ENCODE measurements at places on chromosomes 7 and 10.

GRCh38 chr7:22375359-22376048, 18.6 kb upstream of the RAPGEF5 start:
- DNase-seq = peak; percentile 31

GRCh38 chr10:48727866-48728265, 43.2 kb downstream of the WDFY4 start:
- DNase-seq = no peak

GRCh38 chr7:112500619-112501018, 19.8 kb downstream of the LSMEM1 start:
- no peak for DNase-seq

- peak; percentile 62 for DNase-seq
Observed at GRCh38 chr10:97574374-97575126, 2.0 kb downstream of the ANKRD2 start.

GRCh38 chr7:3415861-3416312, 114.8 kb downstream of the SDK1 start:
- no peak for DNase-seq

DNA sequence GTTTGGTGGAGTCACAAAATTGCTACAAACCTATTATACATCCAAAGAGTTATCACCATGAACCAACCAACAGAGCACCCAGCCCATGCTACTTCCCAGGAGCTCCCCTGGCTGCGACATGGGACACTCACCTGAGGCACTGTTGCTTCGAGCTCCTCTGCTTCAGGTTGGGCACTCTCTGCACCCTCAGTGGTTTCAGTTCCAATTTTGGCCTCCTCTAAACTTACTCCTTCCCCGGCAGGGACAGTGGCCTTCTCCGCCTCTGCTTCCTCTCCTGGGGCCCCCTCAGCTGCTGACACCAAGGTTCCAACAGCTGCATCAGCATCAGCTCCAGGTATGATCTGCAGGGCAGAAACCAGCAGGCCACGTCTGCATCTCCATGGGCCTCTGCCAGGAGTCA, 120.4 kb upstream of the TARP start:
- DNase-seq = no peak

GRCh38 chr10:4351723-4352413, 474.1 kb upstream of the AKR1E2 start:
- DNase-seq = peak; percentile 67

- DNase-seq = no peak
Observed at GRCh38 chr7:23928418-23928775, 218.4 kb downstream of the STK31 start.

DNA sequence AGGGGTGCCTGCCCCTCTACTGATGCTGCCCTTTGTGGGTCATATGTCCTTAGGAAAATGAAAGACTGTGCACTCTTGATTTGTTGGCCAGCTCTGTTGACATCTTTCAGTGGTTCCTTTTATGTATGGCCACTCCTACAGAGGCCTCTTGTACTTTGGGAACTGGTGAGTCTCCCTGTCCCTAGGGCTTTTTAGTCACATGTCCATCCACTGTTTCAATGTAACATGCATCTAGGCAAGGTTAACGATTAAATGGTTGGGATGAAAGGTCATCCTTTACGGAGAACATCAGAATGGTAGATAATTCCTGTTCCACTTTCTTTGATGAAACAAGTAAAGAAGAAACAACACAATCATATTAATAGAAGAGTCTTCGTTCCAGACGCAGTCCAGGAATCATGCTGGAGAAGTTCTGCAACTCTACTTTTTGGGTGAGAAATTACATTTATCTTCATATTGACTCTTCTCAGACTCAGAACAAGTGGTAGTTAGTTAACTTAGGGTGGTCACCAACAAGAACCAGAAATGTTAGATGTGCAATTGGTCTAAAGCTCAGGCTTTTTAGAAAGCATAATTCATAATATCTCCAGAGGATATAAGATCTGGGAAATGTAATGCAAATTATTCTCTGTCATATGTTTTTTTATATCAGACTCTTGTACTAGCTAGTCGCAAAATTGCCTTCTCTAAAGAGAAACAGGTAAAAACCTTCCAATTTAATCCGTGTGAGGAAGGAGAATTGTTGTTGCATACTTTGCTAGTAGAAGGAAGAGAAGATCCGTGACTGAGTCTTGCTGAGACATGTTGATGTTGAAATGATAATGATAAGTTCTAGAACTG, at the start of gene ABCC2:
Gene ABCC2, plus strand, starts transcription at position 194 of the 840 bp plus-strand sequence. Its CDS starts 205 bp downstream, at position 399.
- DNase-seq = no peak

DNA sequence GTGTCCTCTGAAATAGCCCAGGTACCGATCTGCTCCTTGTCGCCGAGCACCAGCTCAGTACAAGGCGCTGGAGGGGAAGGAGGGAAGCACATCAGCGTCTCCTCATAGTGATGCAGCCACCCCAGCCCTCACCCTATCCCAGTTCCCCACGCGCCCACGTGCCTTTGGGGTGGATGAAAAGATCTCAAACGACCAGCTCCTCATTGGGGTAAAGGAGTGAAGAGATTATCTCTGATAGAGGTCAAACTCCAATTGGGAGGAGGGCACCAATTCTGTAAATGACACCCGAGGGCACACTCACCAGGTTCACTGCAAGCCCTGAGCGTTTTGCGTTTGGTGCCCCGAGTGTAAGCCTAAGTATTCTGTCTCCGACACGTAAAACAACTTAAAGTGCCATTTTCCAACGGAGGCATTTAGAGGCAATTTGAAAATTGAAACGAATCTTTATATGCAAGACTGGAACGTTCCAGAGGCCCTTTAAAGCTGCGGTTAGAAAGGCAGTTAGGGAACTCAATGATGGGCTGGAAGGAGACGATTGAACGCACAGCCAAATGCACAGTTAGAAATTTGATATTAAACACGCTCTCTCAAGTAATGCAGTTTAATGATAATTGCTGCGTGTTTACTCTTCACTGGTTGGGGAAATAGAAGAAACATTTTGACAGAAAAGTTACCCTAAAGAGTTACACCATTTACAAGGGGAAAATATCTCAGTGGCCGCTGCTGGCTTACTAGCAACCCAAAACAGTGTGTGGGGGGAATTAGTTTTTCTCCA, 8.9 kb upstream of the EMX2 start:
- DNase-seq = no peak

DNA sequence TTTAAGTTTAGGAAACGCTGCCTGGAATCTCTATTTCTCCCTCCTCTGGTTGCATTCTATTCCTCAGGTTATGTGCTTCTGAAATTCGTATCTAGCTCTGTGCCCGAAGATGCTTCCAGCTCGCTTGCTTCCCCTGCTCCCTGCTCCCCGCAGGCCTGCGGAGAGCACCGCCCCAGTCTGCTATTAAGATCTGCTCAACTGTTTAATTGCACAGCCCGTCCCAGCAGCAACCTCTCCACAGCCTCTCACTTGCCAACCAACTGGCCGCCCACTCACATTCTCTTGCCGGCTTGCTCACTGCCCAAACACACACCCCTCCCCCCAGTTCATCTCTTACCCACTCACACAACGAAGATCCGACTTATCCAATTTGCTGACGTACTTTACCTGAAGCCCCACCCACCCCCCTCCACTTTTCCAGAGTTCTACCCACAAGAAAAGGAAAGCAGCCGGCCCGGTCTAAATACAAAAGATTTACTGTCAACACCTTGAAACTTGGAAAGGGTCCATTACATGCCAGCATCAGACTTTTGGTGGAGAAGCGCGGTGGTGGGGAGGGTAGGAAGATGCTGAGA, 167.3 kb upstream of the KLF14 start:
- DNase-seq = peak; percentile 97

GRCh38 chr10:133168617-133169031, 8.6 kb downstream of the KNDC1 start:
- DNase-seq = no peak

DNA sequence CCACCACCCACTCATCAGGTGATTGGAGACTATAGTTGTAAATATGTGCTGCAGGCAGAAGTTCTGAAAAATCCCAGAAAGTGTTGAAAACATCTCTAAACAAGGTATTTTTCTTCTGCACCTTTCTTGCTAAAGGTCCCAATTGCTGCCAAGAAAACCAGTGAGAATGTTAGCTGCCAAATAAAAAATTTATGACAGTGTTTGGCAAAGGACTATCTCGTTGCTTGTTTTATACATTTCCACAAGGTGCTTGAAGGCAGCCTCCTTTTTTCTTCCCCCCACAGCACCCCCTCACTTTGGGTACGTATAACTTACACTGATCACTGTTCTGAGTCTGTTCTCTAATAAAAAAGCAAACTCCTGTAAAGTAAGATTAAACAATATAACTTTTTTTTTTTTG, 158.6 kb upstream of the TCF7L2 start:
- DNase-seq = no peak

DNA sequence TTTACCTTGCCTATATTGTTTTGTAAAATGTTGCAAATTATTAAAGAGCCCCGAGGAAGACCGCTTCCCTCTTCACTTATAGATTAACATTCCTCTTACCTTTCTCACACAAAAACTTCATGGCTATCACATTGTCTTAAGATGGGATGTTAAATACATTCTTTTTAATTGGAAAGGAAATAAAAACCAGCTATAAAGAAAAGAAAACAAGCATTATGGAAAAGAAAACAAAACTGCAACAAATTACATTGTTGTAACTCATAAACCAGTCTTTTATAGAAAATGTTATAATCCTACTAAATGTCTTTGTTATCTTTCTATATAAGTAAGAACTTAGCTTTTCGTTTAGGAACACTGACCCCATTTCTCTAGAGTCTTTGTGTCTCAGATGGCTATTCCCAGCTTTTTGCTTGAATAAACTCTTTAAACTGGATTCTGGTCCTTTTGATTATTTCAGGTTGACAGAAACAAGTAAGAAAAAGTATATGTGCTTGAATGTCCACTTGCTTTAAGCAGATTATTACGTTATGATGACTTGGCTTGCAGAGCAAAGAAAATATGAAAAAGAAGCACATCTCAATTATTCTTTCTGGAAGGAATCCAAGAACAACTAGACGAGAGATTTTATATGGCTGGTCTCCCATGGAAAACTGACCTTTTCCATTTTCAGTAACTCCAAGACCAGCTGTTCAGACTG, 128.2 kb downstream of the AKR1D1 start:
- DNase-seq = peak; percentile 29

DNA sequence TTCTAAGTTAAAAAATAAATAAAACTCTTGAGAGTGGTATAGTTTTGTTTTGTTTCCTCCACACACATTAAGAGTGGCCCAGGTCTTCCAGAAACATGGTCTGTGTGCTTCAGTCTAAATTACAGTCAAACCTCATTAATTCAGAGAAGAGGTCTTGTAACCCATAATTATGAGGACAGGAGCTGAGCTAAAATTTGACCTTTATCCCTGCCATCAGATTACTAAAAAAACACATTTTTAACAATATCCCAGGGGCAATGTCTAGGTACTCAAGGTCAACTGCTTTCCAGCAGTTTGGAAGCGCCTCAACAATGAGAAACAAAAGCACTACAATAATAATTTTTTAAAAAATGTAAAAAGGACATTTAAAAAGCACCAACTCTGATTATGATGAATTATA, 184.1 kb upstream of the PFKP start:
- no peak for DNase-seq

GRCh38 chr7:158245724-158246041, 341.9 kb downstream of the PTPRN2 start:
- no peak for DNase-seq

DNA sequence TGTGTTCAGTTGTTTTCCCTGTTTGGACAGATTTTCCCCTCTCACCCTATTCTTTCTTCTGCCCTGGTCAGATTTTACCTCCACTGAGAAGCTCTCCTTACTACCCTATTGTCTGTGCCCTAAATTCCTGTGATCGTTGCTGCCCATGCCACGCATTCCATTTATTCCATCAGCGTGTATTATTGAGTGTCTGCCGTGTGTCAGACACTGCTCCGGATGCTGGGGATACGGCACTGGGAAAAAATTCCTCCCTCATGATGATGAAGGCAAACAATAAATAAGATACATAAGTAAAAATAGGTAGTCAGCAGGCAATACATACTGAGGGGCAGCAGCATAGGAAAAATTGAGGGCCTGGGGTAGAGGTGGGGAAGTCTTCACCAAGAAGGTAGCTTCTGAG, 86.8 kb downstream of the FANK1 start:
- DNase-seq = no peak

GRCh38 chr7:134071355-134072331, 55.5 kb upstream of the LRGUK start:
- no peak for DNase-seq

- DNase-seq = no peak
Observed at GRCh38 chr10:49374740-49375139, 21.1 kb downstream of the DRGX start.

DNA sequence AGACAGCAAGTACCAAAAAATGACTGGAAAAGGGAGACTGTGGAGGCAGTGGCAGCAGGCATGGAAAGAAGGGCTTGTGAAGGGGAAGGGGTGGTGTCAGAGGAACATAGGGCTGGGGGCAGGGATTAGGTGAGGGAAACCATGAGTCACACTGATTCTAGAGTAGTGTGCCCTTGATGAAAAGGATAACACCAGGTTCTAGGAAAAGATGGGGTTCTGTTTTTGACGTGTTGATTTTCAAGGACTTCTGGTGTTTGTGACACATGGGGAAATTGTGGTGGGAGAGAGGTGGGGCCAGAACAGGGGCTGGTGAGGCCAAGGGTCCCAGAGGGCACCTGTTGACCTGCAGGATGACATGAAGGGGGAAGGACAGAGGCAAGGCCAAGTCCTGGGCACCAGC, 57.1 kb downstream of the FIGNL1 start:
- no peak for DNase-seq

DNA sequence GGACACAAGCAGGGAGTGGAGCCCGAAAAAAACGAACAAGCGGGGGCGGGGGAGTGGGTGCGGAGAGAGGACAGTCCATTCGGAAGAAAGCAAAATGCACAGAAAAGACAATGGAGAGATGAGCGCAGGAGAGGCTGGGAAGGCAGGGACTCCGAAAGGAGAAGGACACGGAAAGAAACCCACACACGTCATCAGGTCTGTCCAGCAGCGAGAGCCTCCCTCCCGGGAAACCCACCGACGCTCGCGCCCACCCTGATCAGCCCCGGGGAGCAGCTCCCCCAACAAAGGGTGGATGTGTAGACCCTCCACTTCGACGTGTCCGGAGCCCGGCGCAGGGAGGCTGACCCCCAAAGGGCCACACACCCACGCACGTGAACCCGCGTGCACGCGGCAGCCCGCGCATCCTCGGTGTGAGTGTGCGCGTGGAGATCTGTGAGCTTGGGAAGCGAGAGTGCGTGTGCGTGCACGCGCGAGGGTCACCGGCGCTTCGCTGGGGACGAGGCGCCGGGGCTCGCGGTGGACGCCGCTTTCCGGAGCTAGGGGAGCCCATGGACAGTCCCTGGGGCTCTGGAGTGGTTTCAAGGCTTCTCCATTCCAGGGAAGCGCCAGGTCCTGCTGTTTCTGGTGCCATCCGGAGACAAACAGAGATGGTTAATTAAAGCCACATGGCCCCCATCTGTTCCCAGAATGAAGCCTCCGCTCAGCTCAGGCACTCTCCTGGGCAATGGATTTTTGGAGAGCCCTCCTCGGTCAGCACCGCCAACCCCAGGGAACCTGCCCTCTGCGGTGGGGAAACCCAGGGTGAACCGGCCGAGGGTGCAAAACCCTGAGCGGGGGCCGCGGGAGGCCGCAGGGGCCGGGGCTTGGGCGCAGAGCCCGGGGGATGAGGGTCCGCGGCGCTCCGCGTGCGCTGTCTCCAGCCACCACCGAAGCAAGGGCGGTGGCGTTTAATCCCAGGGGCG, 916 bp downstream of the LAMB1 start:
- peak; percentile 52 for DNase-seq
